Skeletal muscle tissue (tissue), 5 donors: ENCODE measurements at places on chromosomes 1 and 21. TPM values are rescaled to one million over a fixed set of nuclear protein-coding genes. Genes with fewer than 3 reads are reported as not detected.

Gene DEPDC1
- total RNA-seq, result 3.1 TPM

Gene GPR89A
- 24.5 TPM for total RNA-seq

Gene SMPDL3B
- total RNA-seq, result not detected

Gene SLFNL1
- 0.52 TPM for total RNA-seq

Gene MATN1
- total RNA-seq, result 1.6 TPM

Gene MTMR11
- total RNA-seq, result 6.8 TPM

Gene CD1B
- total RNA-seq, result not detected

Gene CD48
- 5.2 TPM for total RNA-seq

Gene FYB2
- not detected for total RNA-seq

Gene LCE2A
- total RNA-seq, result not detected

Gene SLC44A5
- under 0.01 TPM for total RNA-seq

Gene DNASE2B
- total RNA-seq, result not detected

Gene TFAP2E
- total RNA-seq, result 0.52 TPM

Gene SERTAD4
- 1.6 TPM for total RNA-seq

Gene MAP10
- 2.1 TPM for total RNA-seq

Gene CRB1
- total RNA-seq, result 1.0 TPM
